ENCODE measurements at places on chromosomes 16 and 17. TPM values are rescaled to one million over a fixed set of nuclear protein-coding genes. Genes with fewer than 3 reads are reported as not detected.

Gene SNX20
- total RNA-seq = not detected

Gene ATP2C2
- total RNA-seq = 0.28 TPM

Gene C17orf100
- total RNA-seq = 2.5 TPM

Gene CDH13
- total RNA-seq = not detected

Gene TEKT1
- total RNA-seq = not detected

Gene GHDC
- total RNA-seq = 22.4 TPM

Gene CDH15
- 0.15 TPM for total RNA-seq

Gene PERCC1
- not detected for total RNA-seq

Gene YBX2
- 0.66 TPM for total RNA-seq

Gene CIAPIN1
- 69.6 TPM for total RNA-seq

Gene TEKT5
- not detected for total RNA-seq

Measured in A549 treated with CpdA at 1 μM for 4 hours (cell line).